ENCODE measurements at places on chromosomes 16 and 17. TPM values are rescaled to one million over a fixed set of nuclear protein-coding genes. Genes with fewer than 3 reads are reported as not detected.

The KRTAP17-1 gene
- not detected for total RNA-seq

The ABCC12 gene
- not detected for total RNA-seq

DNA sequence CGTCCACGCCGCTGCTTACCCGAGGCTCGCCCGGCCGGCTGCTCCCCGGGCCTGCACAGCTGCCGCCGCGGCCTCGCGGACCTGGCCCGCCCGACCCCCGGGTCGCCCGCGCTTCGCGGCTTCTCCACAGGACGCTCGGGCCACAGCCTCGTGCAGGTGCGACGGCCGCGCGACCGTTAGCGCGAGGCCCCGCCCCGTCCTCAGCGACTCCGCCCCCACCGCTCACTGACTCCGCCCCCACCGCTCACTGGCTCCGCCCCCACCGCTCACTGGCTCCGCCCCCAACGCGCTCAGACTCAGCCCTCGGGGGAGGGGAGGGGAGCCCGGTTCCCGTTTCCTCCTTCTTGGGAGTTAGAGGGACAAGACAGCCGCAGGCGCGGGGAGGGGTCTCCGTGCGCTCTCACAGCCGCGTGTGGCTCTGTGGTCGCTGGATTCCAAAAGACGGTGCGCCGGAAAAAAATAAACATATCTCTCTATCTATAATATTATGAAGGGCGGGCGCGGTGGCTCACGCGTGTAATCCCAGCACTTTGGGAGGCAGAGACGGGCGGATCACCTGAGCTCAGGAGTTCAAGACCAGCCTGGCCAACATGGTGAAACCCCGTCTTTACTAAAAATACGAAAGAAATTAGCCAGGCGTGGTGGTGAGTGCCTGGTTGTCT, at the start of gene MEIOB:
TSS of gene MEIOB (minus strand) at position 191 of the 662 bp plus-strand sequence. CDS start 3,989 bp downstream, outside the sequence.
- no peak for DNase-seq

DNA sequence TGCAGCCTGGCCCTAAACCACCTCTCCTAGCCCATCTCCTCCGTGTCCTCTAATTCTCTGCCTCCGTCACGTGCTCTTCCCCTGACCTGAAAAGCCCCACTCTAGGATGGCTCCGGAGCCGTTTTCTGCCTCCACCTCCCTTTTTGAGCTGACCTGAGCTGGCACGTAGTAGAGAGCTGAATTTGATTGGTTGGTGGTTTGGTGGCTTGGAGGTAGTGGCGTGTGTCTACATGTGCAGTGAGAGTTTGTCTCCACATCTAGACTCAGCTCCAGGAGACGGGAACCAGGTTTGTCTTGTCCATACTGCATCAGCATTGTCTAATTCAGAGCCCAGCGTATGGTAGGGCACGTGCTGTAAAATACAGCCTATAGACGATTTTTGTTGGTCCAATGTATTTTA, 3.0 kb downstream of the SBK1 start:
- DNase-seq, result no peak

DNA sequence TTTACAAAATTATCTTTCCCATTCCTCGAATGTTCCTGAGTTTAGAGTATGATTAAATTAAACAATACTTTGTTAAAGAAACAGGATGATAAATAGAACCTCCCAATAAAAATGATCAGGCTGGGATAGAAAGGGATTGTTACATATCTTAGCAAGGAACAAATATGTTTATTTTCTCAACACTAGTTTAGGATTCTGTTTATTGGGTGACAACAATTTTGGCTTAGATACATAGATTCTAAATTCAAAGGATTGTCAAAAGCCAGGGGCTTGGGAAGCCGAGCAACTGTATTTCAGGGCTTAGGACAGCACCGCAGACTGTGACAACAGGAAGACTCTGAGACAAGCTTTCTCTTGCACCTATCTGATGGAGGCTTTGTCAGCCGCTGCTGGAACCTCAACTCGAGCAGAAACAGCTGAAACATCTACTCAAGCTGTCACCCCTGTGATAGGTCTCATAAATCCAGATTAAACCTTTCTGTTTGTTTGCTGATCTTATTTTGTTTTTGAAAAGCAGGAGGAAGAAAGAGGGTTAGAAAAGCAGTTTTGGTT, 562.8 kb upstream of the ZFHX3 start:
- DNase-seq, result no peak

DNA sequence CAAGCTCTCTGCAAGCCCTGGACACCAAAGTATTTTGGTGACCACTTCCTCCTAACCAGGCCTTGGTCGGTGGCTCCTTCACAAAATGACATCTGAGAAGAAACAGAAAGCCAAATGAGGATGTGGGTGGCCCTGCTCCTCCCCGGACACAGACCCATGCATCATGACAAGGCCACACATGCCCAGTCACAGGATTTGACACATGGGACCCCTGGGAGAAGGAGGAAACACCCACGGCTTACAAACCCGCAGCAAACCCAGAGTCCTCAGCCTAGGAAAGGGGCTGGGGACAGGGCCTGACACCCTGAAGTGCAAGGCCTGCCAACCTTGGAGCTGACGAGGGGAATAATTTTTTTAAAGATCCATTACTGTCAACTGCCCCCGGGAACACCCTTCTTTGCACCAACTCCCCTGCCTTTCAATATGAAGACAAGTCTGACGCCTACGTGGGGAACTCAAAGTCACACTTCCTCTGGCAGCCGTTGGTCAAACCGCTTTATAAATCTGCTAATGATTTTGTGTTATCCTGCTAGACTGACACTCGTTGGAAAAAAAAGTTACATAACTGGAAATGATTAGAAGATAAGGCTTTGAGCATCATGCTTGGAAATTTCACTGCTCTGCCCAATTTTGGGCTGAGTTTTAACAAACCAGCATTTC, 41.3 kb downstream of the GAS7 start:
- peak; percentile 47 for DNase-seq

- DNase-seq, result no peak
These were observed 21.5 kb downstream of the CCL4 start for GRCh38 chr17:36124879-36125824.

DNA sequence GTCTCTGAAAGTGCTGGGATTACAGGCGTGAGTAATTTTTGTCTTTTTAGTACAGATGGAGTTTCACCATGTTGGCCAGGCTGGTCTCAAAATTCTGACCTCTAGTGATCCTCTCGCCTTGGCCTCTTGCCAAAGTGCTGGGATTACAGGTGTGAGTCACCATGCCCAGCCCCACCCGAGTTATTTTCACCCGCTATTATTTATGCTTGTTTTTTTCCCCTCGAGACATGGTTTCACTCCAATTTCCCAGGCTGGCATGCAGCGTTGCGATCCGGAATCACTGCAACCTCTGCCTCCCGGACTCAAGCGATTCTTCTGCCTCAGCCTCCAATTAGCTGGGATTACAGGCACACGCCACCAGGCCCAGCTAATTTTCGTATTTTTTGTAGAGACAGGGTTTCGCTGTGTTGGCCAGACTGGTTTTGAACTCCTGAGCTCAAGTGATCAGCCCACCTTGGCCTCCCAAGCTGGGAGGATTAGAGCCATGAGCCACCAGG, 9.2 kb downstream of the RPL23 start:
- DNase-seq, result no peak

GRCh38 chr17:65690626-65691310, 129.3 kb upstream of the AXIN2 start:
- no peak for DNase-seq

DNA sequence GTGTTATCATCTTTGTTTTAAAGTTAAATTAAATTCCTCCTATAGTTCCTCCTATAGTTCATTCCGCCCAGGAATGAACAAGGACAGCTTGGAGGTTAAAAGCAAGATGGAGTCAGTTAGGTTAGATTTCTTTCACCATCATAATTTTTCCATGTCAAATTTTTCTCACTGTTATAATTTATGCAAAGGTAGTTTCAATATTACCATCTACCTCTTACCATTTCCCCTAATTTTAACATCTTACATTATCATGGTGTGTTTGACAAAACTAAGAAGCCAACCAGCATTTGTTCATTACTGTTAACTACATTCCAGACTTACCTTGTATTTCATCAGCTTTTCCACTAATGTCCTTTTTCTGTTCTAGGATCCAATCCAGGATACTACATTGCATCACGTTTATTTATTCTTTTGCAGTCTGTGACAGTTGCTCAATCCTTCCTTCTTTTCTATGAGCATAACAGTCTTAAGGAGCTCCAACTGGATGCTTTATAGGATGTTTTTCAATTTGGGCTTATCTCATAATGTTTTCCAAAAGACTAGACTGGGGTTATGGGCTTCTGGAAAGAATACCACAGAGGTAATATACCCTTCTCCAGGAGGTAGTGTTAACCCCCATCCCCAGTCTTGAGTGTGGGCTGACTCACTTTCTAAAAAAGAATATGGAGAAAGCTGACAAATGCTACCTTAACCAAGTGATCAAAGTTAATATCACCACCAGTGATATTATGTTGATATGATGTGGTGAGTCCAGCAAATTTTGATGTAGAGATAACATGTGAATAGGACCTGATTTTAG, 158.5 kb downstream of the PPM1E start:
- no peak for DNase-seq

DNA sequence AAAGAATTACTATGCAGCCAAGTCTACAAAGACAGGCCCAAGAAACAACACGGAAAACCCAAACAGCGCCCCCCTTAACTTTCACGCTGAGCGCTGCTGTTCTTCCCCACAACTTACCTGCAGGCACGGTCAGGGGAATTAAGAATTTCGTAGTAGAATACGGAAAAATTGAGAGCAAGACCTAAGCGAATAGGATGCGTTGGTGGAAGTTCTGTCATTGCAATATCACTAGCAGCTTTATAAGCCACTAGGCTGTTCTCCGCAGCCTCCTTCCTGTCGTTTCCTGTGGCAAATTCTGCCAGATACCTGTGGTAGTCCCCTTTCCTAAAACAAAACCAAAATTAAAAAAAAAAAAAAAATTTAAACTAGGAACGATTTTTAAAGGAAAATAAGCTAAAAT, 39.0 kb downstream of the YWHAE start:
- no peak for DNase-seq

DNA sequence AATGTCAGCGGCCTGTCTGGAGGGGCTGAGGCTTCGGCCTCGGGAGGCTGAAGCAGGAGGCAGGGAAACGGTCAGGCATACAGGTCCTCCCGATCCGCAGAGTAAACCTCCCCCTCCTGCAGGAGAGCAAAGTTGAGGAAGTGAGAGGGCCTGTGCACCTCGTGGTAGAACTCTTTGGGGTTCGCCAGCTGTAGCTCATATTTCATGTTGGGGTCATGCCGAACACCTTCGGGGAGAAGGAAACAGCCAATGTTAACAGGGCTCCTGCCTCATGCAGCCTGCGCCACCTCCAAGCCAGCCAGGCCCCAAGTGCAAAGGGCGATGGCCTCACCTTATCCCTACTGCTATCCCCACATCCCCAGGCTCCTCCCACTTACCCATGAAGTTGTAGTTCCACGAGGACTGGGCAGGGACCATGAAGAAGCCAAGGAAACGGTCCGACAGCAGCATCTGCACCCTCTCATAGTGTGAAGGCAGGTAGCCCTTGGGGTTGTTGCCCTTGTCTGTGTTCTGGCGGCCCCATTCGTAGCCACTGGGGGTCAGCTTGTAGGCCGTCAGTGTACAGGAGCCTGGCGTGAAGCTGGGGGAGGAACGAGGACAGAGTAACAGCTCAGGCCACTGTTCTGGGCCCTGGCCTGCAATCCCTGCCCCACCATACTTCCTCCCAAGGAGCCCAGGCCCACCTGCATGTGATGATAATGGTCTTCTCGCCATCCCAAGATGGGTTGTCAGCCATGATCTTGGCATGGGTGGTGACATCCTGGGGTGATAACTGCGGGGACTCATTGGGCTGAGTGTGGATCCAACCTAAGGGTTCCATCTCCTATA, 1.3 kb upstream of the RILP start:
- no peak for DNase-seq

DNA sequence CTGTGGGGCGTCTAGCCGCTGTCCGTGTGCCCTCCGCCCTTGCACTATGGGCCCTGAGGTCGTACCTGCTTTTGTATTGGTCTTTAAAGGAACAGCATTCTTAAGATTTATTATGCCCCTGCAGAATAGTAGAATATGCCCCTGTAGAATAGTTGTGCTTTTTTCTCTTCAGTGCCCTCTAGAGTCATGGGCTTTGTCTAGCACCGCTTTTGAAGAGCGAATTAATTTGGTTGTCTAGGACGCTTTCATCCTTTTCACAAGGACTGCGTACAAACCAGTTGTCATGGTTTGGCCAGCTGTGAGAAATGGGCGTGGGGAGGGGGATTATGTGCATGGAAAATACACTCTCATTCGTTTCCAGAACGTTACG, 621 bp downstream of the CEP95 start:
- no peak for DNase-seq

DNA sequence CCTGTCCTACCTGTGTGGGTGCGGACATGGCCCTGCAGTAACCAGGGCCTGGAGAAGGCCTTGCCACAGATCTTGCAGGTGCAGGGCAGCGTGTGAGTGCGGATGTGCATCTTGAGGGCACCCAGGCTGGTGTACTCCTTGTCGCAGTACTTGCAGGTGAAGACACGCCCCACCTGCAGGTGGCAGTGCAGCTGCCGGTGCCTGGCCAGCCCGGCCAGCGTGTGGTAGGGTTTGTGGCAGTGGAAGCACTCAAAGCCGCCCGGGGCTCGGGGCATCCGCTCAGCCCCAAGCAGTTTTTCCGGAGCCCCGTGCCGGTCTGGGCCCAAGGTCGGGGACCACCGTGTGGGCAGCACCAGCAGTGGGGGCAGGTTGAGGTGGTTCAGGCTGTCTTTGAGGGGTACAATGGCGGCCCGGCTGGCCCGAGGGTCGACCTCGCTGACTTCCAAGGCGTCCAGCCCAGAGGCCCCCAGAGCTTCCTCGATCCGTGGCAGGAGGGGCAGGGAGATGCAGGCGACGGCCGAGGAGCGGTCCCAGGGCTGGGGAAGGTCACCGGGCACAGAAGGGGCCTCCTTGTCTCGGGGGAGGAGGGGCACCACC, 5.1 kb downstream of the SNAI3 start:
- no peak for DNase-seq

DNA sequence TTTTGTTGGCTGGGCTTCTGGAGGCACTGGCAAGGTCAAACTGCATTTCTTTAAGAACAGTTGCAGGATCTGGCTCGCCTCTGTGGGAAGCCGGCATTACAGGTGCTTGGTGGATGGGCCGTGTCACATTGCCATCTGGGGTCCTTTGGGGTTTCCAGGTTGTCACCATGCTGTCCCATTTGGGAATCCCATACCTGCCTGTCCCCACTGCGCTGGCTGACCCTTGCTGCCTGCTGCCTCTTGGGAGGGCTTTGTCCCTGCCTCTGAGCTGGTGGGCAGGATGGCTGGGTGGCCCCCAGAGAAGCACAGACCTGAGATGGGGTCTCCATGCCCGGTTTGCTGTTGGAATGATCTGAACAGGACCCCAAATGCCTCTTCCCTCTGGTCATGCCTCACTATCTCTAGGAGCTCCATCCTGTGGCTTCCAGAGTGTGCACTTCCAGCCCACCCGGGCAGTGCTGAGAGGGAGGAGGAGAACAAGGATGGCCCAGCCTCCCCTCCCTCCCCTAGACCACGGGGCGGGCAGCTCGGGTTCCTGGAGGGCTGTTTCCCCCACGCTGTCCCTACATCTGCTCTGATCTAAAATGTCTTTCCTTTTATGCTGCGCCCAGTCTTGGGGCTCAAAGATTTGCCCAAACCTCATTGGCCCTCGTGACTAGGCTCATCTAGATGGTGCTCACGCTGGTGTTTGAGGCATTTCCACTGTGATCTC, 28.0 kb downstream of the OR1D5 start:
- DNase-seq, result no peak

DNA sequence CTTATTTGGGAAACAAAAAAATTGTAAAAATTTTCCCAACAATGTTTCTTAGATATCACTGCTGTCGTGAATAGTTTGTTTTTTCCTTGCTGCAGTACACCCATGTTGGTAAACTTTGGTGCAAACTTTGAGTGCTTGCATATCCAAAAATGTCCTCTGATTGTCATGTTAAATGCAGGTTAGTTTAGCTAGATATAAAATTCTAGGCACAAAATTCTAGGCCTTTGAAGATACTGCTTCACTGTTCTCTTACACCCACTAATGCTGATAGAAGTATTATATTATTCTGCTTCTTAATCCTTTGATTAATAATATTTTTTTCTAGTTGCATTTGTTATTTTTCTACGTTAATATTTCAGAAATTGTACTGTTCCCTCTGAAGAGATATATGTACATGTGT, 16.1 kb downstream of the TOM1L1 start:
- DNase-seq, result no peak
